ENCODE measurements at places on chromosomes 4 and X. TPM values are rescaled to one million over a fixed set of nuclear protein-coding genes. Genes with fewer than 3 reads are reported as not detected.

The TMSB4X gene
- 1,148 TPM for polyA plus RNA-seq

The PPP4R3C gene
- polyA plus RNA-seq: not detected

The SORBS2 gene
- polyA plus RNA-seq: 7.2 TPM

The AFP gene
- polyA plus RNA-seq: not detected

The KLF8 gene
- 4.3 TPM for polyA plus RNA-seq

The MTCP1 gene
- 6.2 TPM for polyA plus RNA-seq

The RTL3 gene
- not detected for polyA plus RNA-seq

The MAGEE1 gene
- polyA plus RNA-seq: 0.34 TPM

The PDGFC gene
- 2.5 TPM for polyA plus RNA-seq

The CT45A10 gene
- polyA plus RNA-seq: not detected

The TMEM271 gene
- not detected for polyA plus RNA-seq

The DOK7 gene
- 11.7 TPM for polyA plus RNA-seq

The FGFR3 gene
- polyA plus RNA-seq: 0.57 TPM

The SORCS2 gene
- polyA plus RNA-seq: 0.18 TPM

The PABPC5 gene
- polyA plus RNA-seq: 0.32 TPM

The PAGE2B gene
- not detected for polyA plus RNA-seq

The FAM53A gene
- 1.4 TPM for polyA plus RNA-seq

The CT55 gene
- polyA plus RNA-seq: not detected

The RASGEF1B gene
- polyA plus RNA-seq: 4.2 TPM

The AFF2 gene
- 0.01 TPM for polyA plus RNA-seq

The MGARP gene
- 2.1 TPM for polyA plus RNA-seq

The CDKL2 gene
- polyA plus RNA-seq: 0.40 TPM

The ADD1 gene
- polyA plus RNA-seq: 126 TPM

The CLGN gene
- 0.40 TPM for polyA plus RNA-seq

The ZIC3 gene
- polyA plus RNA-seq: not detected

The NPY5R gene
- 0.23 TPM for polyA plus RNA-seq

The CLDN34 gene
- polyA plus RNA-seq: not detected

The SMIM43 gene
- polyA plus RNA-seq: 0.03 TPM

The PAGE3 gene
- polyA plus RNA-seq: not detected

The IL21 gene
- polyA plus RNA-seq: not detected

The TMEM150C gene
- 5.8 TPM for polyA plus RNA-seq

The HERC3 gene
- 20.4 TPM for polyA plus RNA-seq

The MAML3 gene
- polyA plus RNA-seq: 0.43 TPM

The BMP3 gene
- polyA plus RNA-seq: 0.09 TPM

The ARSH gene
- polyA plus RNA-seq: not detected

The RNF128 gene
- polyA plus RNA-seq: 1.7 TPM

The NDP gene
- 0.01 TPM for polyA plus RNA-seq

The RAB41 gene
- not detected for polyA plus RNA-seq

The LRIT3 gene
- polyA plus RNA-seq: 0.03 TPM

The DAPP1 gene
- 0.18 TPM for polyA plus RNA-seq

The OTOP1 gene
- not detected for polyA plus RNA-seq

The VEGFD gene
- polyA plus RNA-seq: 1.2 TPM

The LONRF3 gene
- polyA plus RNA-seq: 8.4 TPM

The TCEAL5 gene
- polyA plus RNA-seq: 0.09 TPM

The TLR8 gene
- 0.09 TPM for polyA plus RNA-seq

The CD99 gene
- polyA plus RNA-seq: 196 TPM

The RRH gene
- not detected for polyA plus RNA-seq

The MSX1 gene
- 1.4 TPM for polyA plus RNA-seq

All from psoas muscle (tissue), 8 donors.